Naive thymus-derived CD4-positive, alpha-beta T cell (primary cell): ENCODE measurements at places on chromosomes 13 and 19.

DNA sequence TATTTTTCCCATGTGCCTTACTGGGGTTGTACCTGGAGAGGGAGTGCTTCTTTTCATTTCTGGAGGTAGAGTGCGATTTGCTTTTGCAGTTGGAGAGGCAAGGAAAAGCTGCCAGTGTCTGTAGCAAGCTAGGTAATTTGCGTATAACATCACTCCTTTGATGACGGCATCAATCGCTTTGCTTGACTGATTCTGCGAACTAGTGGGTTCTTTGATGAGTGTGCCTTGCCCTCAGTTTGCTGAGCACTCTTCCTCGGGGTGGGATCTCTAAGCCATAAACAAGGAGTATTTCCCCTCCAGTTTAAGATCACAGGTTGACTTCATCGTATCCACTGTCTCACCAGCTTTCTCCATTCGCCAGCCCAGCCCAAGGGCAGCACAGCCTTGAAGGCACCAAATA, 344.5 kb downstream of the KCNRG start:
- no peaks in the 10 kb centered on the region for H3K27me3 ChIP-seq
- no peak for DNase-seq
- no peak overlapping the region for H3K4me3 ChIP-seq

GRCh38 chr13:75285310-75285709, 196.7 kb downstream of the TBC1D4 start:
- no peaks in the 10 kb centered on the region for H3K4me1 ChIP-seq
- H3K36me3 ChIP-seq, result peaks cover 3% of the 10 kb centered on the region
- no peaks in the 10 kb centered on the region for H3K27me3 ChIP-seq

GRCh38 chr13:39401046-39401705, 201.8 kb downstream of the LHFPL6 start:
- no peak overlapping the region for H3K27ac ChIP-seq
- H3K4me1 ChIP-seq, result no peaks in the 10 kb centered on the region
- H3K27me3 ChIP-seq, result no peaks in the 10 kb centered on the region
- DNase-seq, result no peak
- no peaks in the 10 kb centered on the region for H3K36me3 ChIP-seq

DNA sequence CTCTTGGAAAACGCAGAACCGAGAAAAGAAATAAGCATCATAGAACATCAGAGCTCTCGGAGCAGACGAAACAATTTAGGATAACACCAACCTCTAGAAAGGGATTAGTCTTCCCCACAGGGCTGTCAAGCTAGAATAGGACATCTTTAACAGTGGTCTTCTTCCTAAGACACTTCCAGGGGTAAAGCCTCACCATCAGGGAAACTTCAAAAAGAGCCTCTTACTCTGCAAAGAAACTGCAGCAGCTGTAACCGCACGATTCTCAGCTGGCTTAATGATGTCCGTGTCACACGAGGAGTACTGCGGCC, 642 bp downstream of the ZNF571 start:
- H3K27me3 ChIP-seq, result no peaks in the 10 kb centered on the region
- H3K4me3 ChIP-seq, result peak overlapping the region; percentile 80
- H3K27ac ChIP-seq, result peak overlapping the region; percentile 93
- H3K36me3 ChIP-seq, result no peaks in the 10 kb centered on the region
- no peak for DNase-seq

DNA sequence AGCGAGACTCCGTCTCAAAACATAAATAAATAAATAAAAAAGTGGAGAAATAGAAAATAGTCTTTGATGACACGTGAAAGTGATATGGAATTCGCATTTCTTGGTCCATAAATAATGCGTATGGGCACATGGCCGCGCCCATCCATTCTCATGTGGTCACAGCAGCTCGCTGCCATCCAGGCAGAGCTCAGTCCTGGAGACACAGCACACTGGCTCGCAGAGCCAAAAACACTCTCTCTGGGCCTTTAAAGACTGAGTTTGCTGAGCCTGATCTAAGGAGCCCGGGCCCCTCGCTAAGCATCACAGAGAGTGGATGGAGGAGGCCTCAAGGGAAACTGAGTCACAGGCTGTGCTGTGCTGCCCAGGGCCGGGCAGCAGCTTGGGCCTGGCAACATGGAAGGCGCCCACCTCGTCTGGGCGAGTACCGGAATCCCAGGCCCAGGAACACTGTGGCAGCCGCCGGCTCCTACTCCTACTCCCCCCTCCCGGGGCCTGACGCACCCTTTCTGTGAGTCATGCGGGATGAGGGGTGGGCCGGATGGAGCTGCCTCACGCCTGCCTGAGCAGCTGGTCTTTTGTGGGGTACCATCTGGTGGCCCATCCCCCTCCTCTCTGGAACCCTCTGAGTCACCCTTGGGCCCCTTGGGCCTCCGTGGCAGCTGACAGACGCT, 28.9 kb upstream of the CACTIN start:
- no peaks in the 10 kb centered on the region for H3K4me1 ChIP-seq
- H3K4me3 ChIP-seq, result no peak overlapping the region
- no peak overlapping the region for H3K27ac ChIP-seq
- H3K27me3 ChIP-seq, result no peaks in the 10 kb centered on the region
- no peaks in the 10 kb centered on the region for H3K36me3 ChIP-seq
- no peak for DNase-seq
